ENCODE measurements at places on chromosomes 6 and 20.

GRCh38 chr6:126824226-126824625 is 294.2 kb upstream of the RSPO3 start:
- H3K27ac ChIP-seq: no peak overlapping the region
- no peaks in the 10 kb centered on the region for H3K36me3 ChIP-seq
- DNase-seq: no peak
- H3K4me1 ChIP-seq: no peaks in the 10 kb centered on the region
- H3K4me3 ChIP-seq: no peak overlapping the region

DNA sequence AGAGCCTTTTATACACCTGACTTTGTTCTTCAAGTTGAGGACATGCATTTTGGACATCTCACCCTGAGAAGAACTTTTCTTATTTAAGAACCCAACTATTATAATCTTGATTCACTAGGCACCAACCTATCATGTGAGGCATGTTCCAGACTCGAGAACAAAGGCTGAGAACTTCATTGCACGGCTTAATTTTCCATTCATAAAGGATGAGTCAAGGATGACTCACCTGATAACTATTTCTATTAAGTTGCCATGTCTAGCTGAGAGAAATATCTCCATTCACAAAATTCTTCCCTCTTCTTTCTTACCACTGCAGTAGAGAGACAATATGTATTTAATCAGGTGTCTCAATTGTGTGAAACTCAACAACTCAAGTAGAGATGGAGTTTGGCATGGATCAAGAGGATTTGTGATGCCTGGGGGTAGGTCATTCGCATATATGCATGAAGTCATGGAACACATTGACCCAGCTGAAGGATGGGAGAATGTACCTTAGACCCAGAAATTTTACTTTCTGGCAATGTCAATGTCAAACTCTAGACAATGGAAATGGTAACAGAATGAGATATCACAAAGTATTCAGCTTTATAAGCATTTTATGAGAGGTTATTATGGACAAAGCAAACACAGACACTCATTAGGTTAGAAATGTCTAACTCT is 208.7 kb upstream of the PRND start:
- H3K4me1 ChIP-seq: no peaks in the 10 kb centered on the region
- no peaks in the 10 kb centered on the region for H3K27me3 ChIP-seq
- H3K36me3 ChIP-seq: no peaks in the 10 kb centered on the region
- no peak overlapping the region for H3K27ac ChIP-seq
- DNase-seq: no peak

GRCh38 chr6:111651185-111652034 is 45.7 kb upstream of the TRAF3IP2 start:
- no peak overlapping the region for H3K4me3 ChIP-seq
- no peak for DNase-seq
- no peaks in the 10 kb centered on the region for H3K4me1 ChIP-seq
- H3K27me3 ChIP-seq: no peaks in the 10 kb centered on the region

DNA sequence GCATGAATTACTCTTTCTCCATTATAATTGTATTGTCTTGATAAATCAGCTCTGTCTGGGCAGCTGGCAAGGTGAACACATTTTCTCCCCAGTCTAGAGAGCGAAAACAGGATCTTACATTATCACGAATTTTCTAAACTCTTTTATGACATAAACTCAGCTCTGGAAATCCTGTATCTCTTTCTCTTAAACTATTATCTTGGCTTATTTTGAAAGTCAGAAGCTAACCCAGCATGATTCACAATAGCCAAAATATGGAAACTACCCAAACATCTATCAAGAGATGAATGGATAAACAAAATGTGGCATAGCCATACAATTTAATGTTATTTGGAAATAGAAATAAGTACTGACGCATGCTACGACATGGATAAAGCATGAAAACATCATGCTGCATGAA is 25.9 kb upstream of the AGPAT4 start:
- no peaks in the 10 kb centered on the region for H3K27me3 ChIP-seq
- no peak for DNase-seq
- no peak overlapping the region for H3K27ac ChIP-seq
- H3K4me3 ChIP-seq: no peak overlapping the region
- peaks cover 13% of the 10 kb centered on the region for H3K4me1 ChIP-seq

DNA sequence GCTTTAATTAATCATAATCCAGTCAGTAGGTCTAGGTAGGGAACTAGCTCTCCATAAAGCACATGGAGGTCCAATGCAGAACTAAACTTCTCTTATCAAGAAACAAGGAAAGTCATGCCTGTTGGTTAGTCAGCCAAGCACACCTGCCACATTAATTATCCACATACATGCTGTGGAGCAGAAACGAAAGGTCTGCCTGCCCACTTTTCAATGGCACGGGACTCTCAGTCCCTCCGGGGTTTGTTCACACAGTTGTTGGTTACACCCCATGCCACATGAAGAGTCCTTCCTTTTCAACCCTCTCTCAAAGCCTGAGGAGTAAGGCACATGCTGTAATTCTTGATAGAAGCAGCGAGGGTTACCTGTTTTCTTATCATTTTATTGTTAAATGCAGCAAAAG is 1096.4 kb upstream of the MAP3K7 start:
- no peak overlapping the region for H3K4me3 ChIP-seq
- DNase-seq: no peak
- no peak overlapping the region for H3K27ac ChIP-seq
- no peaks in the 10 kb centered on the region for H3K27me3 ChIP-seq
- H3K4me1 ChIP-seq: no peaks in the 10 kb centered on the region
- no peaks in the 10 kb centered on the region for H3K36me3 ChIP-seq

- H3K27ac ChIP-seq: no peak overlapping the region
- H3K4me3 ChIP-seq: no peak overlapping the region
- no peaks in the 10 kb centered on the region for H3K36me3 ChIP-seq
- H3K4me1 ChIP-seq: no peaks in the 10 kb centered on the region
- H3K27me3 ChIP-seq: peaks cover 67% of the 10 kb centered on the region
- DNase-seq: no peak
Observed at GRCh38 chr6:50714487-50715379, 1.4 kb downstream of the TFAP2D start.

DNA sequence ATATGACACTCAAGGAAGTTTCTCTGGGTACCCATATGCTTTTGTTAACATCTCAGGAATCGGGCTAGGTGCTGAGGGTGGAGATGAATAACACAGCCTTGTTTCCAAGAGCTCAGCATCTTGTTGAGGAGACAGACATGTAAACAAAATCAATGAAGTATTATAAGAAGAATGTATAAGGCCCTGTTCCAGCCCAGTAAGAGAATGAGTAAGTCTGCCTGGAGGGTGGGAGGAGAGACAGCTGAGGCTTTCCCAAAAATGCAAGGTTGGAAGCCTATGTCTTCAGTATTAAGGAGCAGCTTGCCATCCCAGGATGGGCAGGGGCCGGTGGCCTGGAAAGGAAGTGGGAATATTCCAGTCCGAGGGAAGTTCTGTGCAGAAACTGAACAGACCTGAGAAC is 615.3 kb upstream of the BTBD3 start:
- no peak overlapping the region for H3K4me3 ChIP-seq
- DNase-seq: no peak
- H3K36me3 ChIP-seq: no peaks in the 10 kb centered on the region
- H3K27me3 ChIP-seq: no peaks in the 10 kb centered on the region

DNA sequence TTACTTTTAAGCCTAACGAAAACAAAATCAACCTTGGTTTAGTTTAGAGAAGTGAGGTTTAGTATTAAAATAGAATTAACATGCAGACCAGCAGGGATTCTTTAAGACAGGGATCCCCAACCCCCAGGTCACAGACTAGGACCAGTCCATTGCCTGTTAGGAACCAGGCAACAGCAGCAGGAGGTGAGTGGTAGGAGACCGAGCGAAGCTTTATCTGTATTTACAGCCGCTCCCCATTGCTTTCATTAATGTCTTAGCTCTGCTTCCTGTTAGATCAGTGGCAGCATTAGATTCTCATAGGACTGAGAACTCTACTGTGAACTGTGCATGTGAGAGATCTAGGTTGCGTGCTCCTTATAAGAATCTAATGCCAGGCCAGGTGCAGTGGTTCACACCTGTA is 225.9 kb downstream of the NKAIN2 start:
- H3K27me3 ChIP-seq: no peaks in the 10 kb centered on the region
- H3K4me1 ChIP-seq: no peaks in the 10 kb centered on the region
- H3K4me3 ChIP-seq: no peak overlapping the region
- H3K27ac ChIP-seq: no peak overlapping the region
- no peak for DNase-seq

DNA sequence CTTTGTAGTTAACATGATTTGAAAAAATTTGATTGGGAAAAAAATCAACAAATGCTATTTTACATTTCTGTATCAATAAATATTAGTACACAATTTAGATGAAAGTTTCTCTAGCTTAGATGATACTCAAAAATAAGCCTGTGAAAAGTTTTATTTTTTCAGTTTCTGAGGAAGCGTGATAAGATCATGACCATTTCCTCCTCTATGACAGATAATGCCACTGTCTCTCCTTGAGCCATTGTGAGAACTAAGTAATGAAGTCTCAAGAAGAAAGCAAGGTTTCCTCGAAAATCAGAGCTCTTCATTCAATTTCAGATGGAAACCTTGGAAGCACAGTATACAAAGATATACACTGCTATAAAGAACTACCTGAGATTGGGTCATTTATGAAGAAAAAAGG is 395.0 kb downstream of the HDGFL1 start:
- no peak overlapping the region for H3K27ac ChIP-seq
- H3K4me3 ChIP-seq: no peak overlapping the region
- H3K27me3 ChIP-seq: no peaks in the 10 kb centered on the region
- H3K36me3 ChIP-seq: no peaks in the 10 kb centered on the region

GRCh38 chr6:165665384-165665672 is 2.3 kb upstream of the PDE10A start:
- H3K36me3 ChIP-seq: no peaks in the 10 kb centered on the region
- no peak overlapping the region for H3K27ac ChIP-seq
- H3K4me3 ChIP-seq: no peak overlapping the region

DNA sequence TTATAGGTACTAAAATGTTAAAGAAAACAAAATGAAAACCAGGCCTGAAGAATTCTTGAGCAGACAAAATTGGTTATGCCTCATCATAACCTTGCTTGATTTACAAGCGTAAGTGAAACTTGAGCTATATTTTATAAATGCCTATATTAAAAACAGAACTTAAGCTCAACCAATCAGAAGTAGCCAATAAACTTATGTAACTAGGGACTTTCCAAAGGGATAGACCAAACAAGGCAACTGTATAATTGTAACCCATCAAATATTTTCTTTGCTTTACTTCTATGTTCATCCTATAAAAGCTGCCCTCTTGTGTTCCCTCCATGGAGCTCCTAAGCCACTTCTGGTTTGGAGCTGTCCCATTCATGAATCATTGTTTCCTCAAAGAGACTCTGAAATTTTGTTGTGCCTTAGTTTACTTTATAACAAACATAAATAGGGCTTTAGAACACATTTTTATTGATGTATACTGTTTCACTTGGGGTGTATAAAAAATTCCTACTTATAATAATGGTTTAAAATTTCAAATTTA is 101.6 kb upstream of the CARMIL1 start:
- no peaks in the 10 kb centered on the region for H3K36me3 ChIP-seq
- no peak for DNase-seq
- H3K4me3 ChIP-seq: no peak overlapping the region
- no peak overlapping the region for H3K27ac ChIP-seq
- H3K4me1 ChIP-seq: peaks cover 54% of the 10 kb centered on the region

- no peaks in the 10 kb centered on the region for H3K27me3 ChIP-seq
- H3K36me3 ChIP-seq: peaks cover 68% of the 10 kb centered on the region
- no peak for DNase-seq
- H3K4me3 ChIP-seq: no peak overlapping the region
Observed at GRCh38 chr20:61988665-61989064, 77.0 kb downstream of the TAF4 start.

DNA sequence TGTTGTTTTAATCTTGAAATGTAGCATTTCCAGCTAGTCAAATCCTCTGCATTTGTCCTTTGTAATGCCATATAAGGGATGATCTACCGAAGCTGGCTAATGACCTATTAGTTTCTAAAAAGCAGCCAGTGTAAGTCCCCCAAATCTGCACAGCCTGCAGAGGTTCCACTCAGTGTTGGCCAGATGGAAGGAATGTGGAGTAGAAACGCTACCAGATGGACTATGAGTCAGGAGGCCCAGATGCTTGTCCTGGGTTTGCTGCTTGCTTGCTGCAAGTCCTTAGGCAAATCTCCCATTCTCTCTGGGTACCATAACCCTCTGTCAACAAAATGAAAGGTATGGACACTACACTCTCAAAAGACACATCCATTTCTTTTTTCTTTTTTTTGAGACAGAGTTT is 149.8 kb downstream of the BTBD9 start:
- H3K27ac ChIP-seq: no peak overlapping the region
- no peaks in the 10 kb centered on the region for H3K27me3 ChIP-seq
- H3K4me3 ChIP-seq: no peak overlapping the region
- H3K36me3 ChIP-seq: no peaks in the 10 kb centered on the region

DNA sequence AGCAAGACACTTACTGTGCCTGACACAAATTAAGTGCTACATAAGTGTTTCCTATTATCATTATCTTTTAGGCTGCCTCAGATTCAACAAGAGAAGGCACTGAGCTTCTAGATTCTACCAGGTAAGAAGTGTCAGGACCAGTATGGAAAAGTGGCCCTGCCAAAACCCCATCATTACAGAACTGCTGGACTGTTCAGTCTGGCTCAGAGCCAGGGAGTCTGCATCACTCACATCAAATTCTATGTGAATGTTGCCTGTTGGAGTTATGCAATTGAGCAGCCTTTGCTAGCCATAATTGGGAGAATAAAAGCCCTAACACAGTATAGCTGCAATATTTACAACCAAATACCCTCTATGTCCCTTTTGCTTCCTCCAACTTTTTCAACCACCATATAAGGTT is 70.9 kb downstream of the ATG5 start:
- H3K4me1 ChIP-seq: no peaks in the 10 kb centered on the region
- no peak for DNase-seq
- no peak overlapping the region for H3K4me3 ChIP-seq
- no peaks in the 10 kb centered on the region for H3K36me3 ChIP-seq
- H3K27me3 ChIP-seq: no peaks in the 10 kb centered on the region

DNA sequence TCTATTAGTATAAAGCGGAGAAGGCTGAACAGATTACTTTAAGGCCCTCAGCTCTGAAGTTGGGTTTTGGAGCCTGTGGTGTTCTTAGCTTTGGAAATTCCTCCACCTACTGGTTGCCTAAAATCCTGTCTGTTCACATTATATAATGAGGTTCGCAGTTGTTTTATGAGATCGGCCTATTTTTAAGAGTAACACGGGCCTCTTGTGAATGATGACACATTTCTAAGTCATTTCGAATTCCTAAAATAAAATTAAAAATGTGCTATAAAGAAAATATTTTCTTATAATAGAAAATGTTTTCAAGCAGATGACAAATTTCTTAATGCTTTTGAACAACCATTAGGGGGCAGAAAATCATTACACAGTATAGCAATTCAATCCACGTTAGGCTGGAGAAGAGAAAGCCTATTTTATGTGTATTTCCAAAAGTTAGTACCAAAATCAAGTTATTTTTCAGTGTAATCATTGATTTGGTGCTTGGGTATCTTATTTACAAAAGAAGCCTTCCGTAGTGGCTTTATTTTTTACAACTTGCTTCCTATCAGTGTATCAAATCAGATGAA is 15.8 kb upstream of the FAM8A1 start:
- H3K4me3 ChIP-seq: no peak overlapping the region
- no peaks in the 10 kb centered on the region for H3K36me3 ChIP-seq
- no peaks in the 10 kb centered on the region for H3K27me3 ChIP-seq
- DNase-seq: no peak
- H3K27ac ChIP-seq: peak overlapping the region; percentile 33

Data from lower lobe of right lung (tissue), 2 donors.